ENCODE measurements at places on chromosomes 4 and X.

DNA sequence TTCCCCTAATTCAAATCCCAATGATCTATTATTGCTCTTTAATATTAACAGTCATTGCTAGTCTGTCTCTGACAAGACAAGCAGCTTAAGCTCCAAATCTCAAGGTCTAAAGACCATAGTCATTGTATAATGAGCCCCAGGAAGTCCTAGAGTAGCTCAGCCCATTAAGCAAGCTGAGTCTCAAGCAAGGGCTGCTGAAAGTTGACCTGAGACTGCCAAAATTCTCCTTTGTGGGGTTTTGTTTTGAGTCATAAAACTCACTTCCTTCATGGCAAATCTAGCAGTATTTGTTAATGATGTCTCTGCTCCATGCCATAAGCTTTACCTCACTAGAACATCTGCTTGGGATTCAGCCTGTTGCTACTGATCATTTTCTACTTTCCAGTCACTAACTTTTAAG, 313.2 kb downstream of the ANTXR2 start:
- no peak for DNase-seq

DNA sequence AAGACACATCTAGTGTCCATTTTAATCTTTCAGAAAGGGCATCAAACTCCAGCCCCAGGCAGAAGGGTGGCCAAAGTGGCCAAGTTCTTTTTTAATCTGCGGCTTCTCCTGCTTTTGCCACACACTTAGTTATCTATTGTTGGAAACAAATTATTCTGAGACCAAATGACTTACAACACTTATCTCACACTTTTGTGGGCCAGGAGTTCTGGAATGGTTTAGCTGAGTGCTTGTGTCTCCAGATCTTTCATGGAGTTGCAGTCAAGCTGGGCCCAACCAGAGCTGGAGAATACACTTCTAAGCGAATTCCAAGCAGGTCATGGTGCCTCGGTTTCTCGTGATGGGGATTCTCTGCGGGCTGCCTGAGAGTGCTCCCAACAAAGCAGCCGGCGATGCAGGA, 4.0 kb downstream of the TXK start:
- DNase-seq: no peak

GRCh38 chrX:133171962-133172708, 46.0 kb downstream of the TFDP3 start:
- DNase-seq: no peak

DNA sequence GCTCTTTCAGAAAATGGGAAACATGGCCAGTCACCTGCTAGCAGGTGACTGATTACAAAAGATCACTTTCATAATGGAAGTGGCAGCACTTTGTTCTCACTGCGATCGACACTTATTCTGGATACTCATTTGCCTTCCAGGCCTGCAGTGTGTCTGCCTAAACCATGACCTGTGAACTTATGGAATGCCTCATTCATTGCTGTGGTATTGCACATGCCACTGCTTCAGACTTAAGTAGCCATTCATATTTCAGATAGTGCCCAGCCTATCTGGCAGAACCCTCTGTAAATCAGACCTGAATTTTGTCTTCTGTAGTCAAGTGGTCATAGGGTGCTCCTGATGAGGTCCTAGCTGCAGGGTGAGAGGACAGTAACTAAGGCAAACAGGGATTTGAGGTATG, 23.3 kb upstream of the MGST2 start:
- no peak for DNase-seq

DNA sequence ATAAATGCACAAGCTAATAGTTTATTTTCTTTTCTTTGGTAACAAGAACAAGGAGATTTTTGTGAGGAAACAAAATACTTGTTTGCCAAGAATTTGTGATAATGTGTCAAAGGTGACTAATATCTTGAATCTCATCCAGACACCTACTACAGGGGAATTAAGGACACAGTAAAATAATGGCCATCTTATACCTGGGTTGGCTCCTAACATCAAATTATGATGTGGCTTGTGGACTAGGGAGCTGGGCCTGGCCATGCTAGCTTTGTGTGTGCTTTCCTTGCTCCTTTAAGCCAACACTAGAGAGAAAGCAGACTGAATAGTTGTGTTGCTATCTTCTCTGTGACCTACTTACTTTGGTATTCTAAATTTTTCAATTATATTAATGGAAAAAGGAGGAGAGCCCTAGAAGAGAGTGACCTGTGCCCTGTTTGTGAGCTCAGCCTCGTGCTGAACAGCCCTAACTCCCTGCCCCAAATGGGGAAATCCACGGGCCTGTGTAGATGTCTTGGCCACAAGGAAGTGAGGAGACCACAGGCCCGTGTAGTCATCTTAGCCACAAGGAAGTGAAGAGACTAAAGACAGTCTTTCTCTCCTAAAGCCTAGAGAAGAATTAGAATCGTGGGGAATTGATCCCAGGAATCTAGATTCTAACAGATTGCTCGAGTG, 23.3 kb downstream of the ARHGAP24 start:
- peak; percentile 86 for DNase-seq

DNA sequence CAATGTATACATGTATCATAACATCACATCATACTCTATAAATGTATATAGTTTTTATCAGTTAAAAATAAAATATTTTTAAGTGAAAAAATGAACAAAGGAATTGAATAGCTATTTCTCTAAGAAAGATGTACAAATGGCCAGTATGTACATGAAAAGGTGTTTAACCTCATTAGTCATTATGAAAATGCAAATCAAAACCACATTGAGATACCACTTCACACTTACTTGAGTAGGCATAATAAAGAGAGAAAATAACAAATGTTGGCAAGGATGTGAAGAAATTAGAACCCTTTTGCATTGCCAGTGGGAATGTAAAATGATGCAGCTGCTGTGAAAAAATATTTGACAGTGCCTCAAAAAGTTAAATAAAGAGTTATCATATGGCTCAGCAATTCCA, 95.5 kb downstream of the IRS4 start:
- DNase-seq: no peak

DNA sequence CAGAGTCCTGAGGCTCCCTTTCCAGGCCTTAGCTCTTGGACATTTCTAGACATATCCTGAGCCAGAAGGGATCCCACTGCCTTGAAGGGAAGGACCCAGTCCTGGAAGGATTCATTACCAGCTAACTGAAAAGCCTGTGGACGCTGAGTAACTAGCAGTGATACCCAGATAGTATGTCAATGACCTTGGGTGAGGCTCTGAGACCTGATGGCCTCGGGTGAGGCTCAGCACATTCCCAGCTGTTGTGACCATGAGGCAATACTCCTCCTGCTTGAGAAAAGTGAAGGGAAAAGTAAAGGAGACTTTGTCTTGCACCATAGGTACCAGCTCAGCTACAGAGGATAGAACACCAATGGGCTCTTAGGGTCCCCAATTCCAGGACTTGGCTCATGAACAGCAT, 268.1 kb downstream of the DKK2 start:
- DNase-seq: no peak

- DNase-seq: no peak
These were observed 242.0 kb downstream of the MAPK10 start for GRCh38 chr4:86117705-86118302.

GRCh38 chr4:159506801-159507517, 404.1 kb downstream of the RAPGEF2 start:
- no peak for DNase-seq

DNA sequence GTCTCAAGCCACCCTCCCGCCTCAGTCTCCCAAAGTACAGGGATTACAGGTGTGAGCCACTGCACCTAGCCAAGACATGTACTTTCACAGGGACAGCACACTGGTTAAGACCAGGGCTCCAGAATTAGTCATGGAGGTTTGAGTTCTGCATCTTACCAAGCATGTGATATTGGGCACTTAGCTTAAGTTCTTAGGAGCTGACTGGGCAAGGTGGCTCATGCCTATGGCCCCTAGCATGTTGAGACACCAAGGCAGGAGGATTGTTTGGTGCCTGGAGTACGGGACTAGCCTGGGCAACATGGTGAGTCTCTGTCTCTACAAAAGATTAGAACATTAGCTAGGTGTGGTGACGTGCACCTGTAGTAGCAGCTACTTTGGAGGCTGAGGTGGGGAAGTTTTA, 2.6 kb upstream of the TMEM192 start:
- no peak for DNase-seq

GRCh38 chr4:93334003-93334402, 494.6 kb upstream of the ATOH1 start:
- DNase-seq: no peak

DNA sequence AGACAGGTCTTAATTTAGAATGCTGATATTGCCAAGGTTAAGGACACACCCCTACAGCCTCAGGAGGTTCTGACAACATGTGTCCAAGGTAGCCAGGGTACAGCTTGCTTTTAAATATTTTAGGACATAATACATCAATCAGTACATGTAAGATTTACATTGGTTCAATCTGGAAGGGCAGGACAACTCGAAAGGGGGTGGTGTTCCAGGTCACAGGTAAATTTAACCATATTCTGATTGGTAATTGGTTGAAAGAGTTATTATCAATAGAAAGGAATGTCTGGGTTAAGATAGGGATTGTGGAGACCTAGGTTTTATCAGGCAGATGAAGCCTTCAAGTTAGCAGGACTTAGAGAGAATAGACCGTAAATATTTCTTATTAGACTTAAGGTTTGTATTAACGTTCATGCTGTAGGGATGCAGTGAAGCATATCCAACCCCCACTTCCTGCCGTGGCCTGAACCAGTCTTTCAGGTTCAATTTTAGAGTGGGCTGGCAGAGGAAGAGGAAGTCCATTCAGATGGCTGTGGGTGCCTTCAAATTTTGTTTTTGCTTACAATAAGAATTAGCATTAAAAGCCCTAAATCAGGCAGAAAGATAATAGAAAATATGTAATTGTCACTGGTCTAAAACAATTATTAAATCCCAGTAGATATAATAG, 136.5 kb upstream of the GALNTL6 start:
- DNase-seq: no peak

GRCh38 chrX:123740006-123740405, 7.2 kb upstream of the THOC2 start:
- DNase-seq: no peak

DNA sequence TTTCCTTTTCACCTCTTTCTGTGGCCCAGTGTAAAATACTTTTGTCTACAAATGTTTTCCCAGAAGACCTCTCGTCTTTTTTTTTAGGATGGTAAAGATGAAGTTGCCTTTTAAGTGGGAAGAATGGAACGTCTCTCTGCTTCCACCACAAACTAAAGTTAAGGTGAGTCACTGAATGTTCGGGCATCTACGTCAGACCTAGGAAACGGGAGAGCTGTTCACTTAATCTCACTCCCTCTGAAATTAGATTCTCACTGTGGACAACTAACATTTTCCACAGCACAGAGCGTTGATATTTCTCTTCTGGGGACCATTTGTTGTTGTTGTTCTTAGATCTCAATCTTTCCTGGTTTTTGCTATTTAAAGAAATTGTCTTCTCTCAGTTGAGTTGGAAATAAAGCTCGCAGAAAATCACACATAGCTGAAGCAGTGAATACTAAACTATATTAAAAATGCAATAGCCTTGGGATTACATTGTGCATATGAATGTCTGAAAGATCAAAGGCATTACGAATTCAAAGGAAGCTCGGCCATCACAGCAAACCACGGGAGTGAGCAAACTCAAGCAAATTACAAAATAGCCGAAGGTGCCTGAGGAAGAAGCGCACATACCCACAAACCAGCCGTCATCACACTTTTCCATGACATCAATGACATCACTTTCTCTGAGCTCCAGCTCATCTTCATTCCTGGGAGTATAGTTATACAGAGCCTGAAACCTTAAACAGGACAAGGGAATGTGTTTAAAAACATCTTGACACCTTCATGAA, 53.9 kb upstream of the PDLIM3 start:
- no peak for DNase-seq

GRCh38 chr4:170652571-170652970, 562.8 kb upstream of the AADAT start:
- no peak for DNase-seq

DNA sequence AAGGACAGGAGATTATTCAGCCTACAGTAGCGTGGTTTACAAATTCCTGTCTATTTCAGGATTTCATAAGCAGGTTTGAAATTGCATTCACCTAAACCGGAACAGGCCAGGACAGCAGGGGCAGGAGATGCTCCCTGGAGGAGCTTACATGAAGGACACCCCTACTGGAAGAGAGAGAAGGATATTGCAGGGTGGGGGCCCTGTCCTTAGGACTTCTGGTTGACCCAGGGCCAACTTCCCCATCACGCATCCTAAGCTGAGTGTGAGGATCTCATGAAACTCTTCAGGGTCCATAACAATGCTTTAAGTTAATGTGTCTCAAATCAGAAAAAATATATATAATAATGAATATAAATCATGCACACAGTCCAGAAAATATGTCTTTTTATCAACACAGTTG, 6.4 kb upstream of the DHRSX start:
- DNase-seq: no peak

DNA sequence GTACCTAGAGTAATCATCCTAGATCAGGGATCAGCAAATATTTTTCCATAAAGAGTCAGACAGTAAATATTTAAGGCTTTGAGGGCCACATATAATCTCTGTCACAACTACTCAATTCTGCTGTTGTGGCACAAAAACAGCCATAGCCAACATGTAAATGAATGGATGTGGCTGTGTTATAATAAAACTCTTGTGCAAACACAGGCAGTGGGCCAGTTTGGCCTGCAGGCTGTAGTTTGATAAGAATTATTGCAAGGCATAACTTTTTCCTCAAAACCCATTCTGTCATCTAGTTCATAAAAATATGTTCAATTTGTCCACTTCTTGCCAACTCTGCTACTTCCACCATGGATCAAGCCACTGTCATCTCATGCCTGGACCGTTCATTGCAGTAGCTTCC, 39.4 kb upstream of the SHROOM4 start:
- no peak for DNase-seq

DNA sequence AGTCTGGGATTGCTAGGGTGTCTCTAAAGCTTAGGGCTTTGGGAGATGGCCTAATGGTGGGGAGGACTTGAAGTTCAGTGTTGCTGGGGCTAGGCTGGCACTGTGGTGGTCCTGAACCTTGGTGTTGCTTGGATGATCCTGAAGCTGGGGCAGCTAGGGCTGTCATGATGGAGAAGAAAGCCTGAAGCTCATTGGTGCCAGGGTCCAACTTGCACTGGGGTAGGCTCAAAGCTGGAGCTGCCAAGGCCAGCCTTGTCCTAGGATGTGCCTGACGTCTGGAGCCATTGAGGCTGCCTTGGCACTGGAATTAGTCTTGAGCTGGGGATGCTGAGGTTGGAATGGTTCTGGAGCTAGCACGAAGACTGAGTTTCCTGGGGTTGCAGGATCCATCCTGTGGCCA, 61.0 kb upstream of the NLRP2B start:
- DNase-seq: no peak

DNA sequence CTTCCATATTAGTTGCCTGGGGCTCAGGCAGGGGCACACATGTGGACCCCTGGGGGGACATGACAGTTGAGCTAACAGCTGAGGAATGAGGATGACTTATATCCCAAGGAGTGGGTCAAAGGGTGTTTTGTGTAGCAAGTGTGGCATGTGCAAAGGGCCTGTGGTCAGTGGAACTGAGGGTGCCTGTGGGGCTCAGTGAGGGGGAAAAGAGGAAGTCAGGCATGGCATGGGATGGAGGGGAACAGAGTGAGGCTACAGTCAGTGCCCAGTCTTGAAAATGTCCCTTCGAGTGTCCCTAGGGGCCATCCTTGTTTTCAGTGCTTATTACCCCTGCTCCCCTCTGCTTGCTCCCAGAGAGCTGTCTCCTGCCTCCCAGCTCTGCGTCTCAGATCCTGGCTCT, 64.3 kb upstream of the CD99 start:
- no peak for DNase-seq
